ENCODE measurements at places on chromosomes 4 and X. TPM values are rescaled to one million over a fixed set of nuclear protein-coding genes. Genes with fewer than 3 reads are reported as not detected.

REST gene
- 31.9 TPM for total RNA-seq

POU3F4 gene
- not detected for total RNA-seq

POU4F2 gene
- not detected for total RNA-seq

PCDH18 gene
- total RNA-seq, result 8.8 TPM

PROM1 gene
- total RNA-seq, result 34.3 TPM

HTR2C gene
- not detected for total RNA-seq

PCDH7 gene
- total RNA-seq, result 18.0 TPM

TRIM61 gene
- 0.49 TPM for total RNA-seq

CXCL11 gene
- not detected for total RNA-seq

FDCSP gene
- 0.49 TPM for total RNA-seq

NOX1 gene
- 84.6 TPM for total RNA-seq

JCHAIN gene
- 392 TPM for total RNA-seq

APELA gene
- not detected for total RNA-seq

USP51 gene
- 0.53 TPM for total RNA-seq

ATP7A gene
- total RNA-seq, result 8.3 TPM

DNA sequence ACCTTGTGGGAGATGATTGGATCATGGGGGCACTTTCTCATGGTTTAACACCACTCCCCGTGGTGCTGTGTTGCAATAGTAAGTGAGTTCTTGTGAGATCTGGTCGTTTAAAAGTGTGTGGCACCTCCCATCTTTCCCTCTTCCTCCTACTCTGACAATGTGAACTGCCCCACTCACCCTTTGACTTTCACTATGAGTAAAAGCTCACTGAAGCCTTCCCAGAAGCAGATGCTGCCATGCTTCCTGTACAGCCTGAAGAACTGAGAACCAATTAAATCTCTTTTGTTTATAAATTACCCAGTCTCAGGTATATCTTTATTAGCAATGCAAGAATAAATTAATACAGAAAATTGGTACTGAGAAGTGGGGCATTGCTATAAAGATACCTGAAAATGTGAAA is 509.6 kb upstream of the CT83 start:
- H3K36me3 ChIP-seq, result no peaks in the 10 kb centered on the region
- H3K27ac ChIP-seq, result no peak overlapping the region
- H3K4me3 ChIP-seq, result no peak overlapping the region

DNA sequence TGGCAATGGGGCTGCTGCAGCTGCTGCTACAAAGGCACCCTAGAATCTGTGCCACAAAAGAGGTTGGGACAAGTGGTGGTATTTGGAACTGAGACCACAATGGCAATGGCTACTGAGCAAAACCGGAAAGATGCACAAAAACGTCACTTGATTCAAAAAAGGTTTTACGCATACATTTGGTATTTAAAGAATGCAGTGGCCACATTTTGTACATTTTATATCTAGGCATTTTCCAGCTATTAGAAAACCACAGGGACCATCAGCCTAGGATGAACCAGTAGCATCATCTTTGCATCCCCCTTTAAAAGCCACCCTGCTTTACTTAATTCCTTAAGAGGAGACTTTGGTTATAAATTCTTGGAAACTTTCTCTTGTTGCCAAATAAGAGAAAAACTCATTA is 104.8 kb upstream of the CXCL13 start:
- no peaks in the 10 kb centered on the region for H3K27me3 ChIP-seq
- H3K4me1 ChIP-seq, result no peaks in the 10 kb centered on the region
- no peak for DNase-seq
- H3K27ac ChIP-seq, result no peak overlapping the region
- H3K4me3 ChIP-seq, result no peak overlapping the region

DNA sequence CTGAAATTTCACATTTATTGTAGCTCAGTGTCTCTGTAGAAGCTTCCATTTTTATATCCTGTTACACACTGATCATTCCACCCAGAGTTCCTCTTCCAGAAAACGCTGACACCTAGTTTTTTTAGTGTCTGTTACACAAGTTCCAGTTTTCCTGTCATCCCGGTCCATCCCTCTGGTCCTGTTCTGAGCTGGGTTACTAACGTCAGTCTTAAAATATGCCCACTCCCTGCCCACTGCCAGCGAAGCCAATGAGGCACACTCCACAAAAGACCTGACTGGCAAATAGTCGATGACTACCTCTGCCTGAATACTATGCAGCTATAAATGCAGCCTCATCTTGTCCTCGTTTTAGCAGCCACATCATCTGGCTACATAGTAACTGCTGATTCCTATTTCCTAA is 30.9 kb upstream of the DDX3X start:
- no peaks in the 10 kb centered on the region for H3K36me3 ChIP-seq
- no peaks in the 10 kb centered on the region for H3K4me1 ChIP-seq
- no peak overlapping the region for H3K27ac ChIP-seq
- no peak for DNase-seq
- H3K4me3 ChIP-seq, result no peak overlapping the region

GRCh38 chrX:132406106-132406505 is 82.7 kb downstream of the MBNL3 start:
- H3K4me3 ChIP-seq, result no peak overlapping the region
- H3K27ac ChIP-seq, result no peak overlapping the region
- no peaks in the 10 kb centered on the region for H3K27me3 ChIP-seq
- H3K4me1 ChIP-seq, result no peaks in the 10 kb centered on the region
- no peak for DNase-seq

DNA sequence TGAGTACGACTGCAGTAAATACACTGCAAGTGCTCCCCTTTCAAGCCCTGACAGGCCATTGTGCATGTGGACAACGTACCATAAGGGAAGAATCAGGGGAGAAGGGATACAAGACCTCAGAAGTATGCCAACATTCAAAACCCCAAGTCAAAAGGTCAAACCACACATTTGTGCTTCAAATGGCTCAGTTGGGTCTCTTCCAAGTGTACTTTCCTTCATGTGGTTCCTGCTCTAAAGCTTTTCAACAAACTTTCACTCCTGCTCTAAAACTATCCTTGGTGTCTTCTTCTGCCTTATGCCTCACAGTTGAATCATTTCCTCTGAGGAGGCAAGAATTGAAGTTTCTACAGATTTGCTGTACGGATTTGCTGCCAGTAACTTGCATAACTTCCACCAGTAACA is 305.7 kb upstream of the SLIT2 start:
- no peaks in the 10 kb centered on the region for H3K36me3 ChIP-seq
- H3K27me3 ChIP-seq, result no peaks in the 10 kb centered on the region
- no peak overlapping the region for H3K4me3 ChIP-seq
- DNase-seq, result no peak

DNA sequence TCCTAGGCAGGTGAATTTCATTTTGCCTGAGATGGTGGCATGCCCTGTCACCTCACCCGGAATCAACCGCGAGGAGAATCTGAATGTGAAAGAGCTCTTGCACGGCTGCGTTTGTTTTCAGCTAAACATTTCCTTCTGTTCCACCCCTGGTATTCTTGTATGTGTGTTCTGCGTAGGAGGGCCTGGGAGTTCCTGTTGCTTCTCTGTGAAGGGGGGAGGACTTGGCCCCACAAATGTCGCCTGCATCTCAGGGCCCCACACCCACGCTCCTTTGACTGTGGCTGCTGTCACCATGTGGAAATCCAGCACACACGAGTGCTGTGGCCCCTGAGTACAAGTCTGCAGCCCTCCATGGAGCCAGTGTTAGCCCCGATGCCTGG is 45.8 kb upstream of the CLCN4 start:
- no peaks in the 10 kb centered on the region for H3K27me3 ChIP-seq
- H3K4me1 ChIP-seq, result no peaks in the 10 kb centered on the region
- DNase-seq, result no peak
- H3K4me3 ChIP-seq, result no peak overlapping the region
- no peaks in the 10 kb centered on the region for H3K36me3 ChIP-seq
- peak overlapping the region; percentile 43 for H3K27ac ChIP-seq

- H3K27me3 ChIP-seq, result peaks cover 18% of the 10 kb centered on the region
- no peak overlapping the region for H3K27ac ChIP-seq
- H3K4me3 ChIP-seq, result no peak overlapping the region
- H3K4me1 ChIP-seq, result no peaks in the 10 kb centered on the region
These were observed 62.8 kb upstream of the NKX1-1 start for GRCh38 chr4:1469043-1469442.

- H3K27ac ChIP-seq, result peak overlapping the region; percentile 12
- no peaks in the 10 kb centered on the region for H3K27me3 ChIP-seq
- H3K36me3 ChIP-seq, result no peaks in the 10 kb centered on the region
- no peak for DNase-seq
- no peaks in the 10 kb centered on the region for H3K4me1 ChIP-seq
These were observed 82.9 kb upstream of the NHS start for GRCh38 chrX:17292111-17292527.

DNA sequence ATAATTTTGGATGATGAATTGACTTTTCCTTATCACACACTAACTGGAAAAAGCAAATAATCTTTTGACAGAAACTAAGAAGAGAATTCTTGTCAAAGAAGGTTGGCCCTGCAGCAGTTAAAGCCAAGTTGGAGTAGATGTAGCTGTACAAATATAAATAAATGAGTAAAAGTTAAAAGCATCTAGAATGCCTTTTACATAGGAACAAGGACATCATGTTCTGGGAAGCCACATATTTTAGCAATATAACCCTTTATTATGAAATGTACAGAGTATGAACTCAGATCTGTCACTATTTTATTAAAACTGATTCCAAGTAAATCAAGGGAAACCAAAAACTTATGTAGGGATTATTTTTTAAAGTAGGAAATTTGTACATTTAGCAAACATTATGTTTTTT is 269.4 kb upstream of the FAT4 start:
- DNase-seq, result no peak
- no peak overlapping the region for H3K27ac ChIP-seq
- no peaks in the 10 kb centered on the region for H3K4me1 ChIP-seq

- H3K4me3 ChIP-seq, result no peak overlapping the region
- H3K27me3 ChIP-seq, result no peaks in the 10 kb centered on the region
- no peaks in the 10 kb centered on the region for H3K36me3 ChIP-seq
- no peak overlapping the region for H3K27ac ChIP-seq
These were observed 81.6 kb downstream of the NAF1 start for GRCh38 chr4:163085085-163085484.

DNA sequence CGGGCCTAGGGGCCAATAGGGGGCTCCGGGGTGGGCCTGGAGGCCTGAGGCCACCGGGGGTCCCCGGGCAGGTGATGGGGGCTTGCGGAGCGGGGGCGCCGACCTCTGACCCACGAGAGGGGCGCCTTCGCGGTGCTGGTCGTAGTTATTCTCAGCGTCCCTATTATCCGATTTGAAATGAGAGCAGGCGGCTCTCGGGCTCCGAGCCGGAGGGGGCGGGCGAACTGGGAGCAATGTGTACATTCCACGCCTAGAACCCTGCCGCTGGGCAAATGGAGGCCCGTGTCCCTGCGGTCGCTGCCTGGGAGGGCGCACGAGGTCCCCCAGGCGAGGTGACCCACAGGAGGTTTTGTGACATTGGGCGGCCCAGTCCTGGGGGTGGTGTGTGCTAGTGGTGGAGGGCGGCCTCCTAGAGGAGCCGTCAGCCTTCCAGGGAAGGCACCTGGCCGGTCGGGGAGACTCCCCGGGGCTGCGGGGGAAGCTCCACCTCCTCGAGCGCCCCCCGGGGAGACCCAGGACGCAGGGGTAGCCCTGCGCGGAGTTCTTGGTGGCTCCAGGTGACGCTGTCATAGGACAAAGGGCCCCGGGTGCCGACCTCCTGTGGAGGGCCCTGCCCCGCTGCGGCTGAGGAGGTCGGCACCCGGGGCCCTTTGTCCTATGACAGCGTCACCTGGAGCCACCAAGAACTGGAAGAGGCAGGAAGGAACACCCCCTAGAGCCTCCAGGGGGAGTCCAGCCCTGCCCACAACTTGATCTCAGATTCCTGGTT is 102.6 kb upstream of the PRKX start:
- peak overlapping the region; percentile 98 for H3K27ac ChIP-seq
- H3K36me3 ChIP-seq, result no peaks in the 10 kb centered on the region
- H3K27me3 ChIP-seq, result no peaks in the 10 kb centered on the region

DNA sequence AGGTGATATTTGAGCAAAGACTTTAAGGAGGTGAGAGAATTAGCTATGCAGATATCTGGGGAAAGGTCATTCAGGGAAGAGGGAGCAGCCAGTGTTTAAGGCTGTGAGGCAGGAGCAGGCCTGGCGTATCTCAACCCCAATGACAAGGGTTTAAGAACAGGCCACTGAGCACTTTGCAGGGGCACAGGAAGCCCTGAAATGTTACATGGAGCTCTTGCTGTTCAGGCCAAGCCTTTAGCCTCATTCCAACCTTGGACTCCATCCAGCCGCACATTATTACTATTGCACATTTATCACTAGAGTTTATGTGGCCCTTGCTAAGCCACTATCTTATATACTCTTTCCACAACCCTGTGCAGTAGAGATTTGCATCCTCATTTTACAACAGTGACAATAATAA is 114.0 kb downstream of the EFNB1 start:
- H3K36me3 ChIP-seq, result no peaks in the 10 kb centered on the region
- peak; percentile 16 for DNase-seq
- no peak overlapping the region for H3K4me3 ChIP-seq

DNA sequence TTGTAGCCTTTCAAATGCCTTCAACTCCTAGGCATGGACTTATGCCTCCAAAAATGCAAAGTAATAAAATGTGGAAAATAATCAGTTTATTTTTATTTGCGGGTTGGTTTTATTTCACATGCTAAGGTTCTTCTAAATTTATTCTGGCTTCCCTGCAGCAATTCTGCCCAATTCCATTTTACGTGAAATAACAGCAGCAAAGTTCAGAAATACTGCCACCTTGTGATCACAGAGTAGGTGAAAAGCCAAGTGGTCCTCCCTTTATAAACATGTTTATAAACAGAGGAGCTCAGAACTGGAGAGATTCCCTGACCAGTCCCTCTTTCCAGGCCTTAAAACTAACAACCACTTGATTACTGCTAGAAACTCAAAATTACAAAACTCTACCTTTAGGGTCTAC is 14.7 kb upstream of the DCHS2 start:
- DNase-seq, result no peak
- no peak overlapping the region for H3K4me3 ChIP-seq
- no peak overlapping the region for H3K27ac ChIP-seq
- H3K27me3 ChIP-seq, result no peaks in the 10 kb centered on the region
- H3K36me3 ChIP-seq, result no peaks in the 10 kb centered on the region
- H3K4me1 ChIP-seq, result no peaks in the 10 kb centered on the region

DNA sequence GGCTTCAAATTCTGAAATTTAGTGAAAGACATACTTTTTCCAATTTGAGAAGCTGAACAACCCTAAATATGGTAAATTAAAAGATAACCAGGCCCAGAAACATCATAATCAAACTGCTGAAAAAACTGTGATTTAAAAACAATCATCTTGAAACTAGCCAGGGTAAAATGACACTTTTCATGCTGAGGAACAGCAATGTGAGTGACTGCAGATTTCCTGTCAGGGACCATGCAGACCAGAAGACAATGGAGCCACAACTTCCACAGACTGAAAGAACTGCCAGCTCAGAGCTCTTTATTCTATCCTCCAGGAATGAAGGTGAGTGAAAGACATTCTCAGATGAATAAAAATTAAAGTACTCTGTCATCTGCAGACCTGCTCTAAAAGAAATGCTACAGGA is 73.3 kb downstream of the NAT8L start:
- H3K36me3 ChIP-seq, result no peaks in the 10 kb centered on the region
- H3K27ac ChIP-seq, result no peak overlapping the region
- H3K4me1 ChIP-seq, result no peaks in the 10 kb centered on the region
- H3K4me3 ChIP-seq, result no peak overlapping the region
- no peak for DNase-seq

Measured in colonic mucosa (tissue), 4 donors.